ENCODE measurements at places on chromosomes 7 and 10. TPM values are rescaled to one million over a fixed set of nuclear protein-coding genes. Genes with fewer than 3 reads are reported as not detected.

DNA sequence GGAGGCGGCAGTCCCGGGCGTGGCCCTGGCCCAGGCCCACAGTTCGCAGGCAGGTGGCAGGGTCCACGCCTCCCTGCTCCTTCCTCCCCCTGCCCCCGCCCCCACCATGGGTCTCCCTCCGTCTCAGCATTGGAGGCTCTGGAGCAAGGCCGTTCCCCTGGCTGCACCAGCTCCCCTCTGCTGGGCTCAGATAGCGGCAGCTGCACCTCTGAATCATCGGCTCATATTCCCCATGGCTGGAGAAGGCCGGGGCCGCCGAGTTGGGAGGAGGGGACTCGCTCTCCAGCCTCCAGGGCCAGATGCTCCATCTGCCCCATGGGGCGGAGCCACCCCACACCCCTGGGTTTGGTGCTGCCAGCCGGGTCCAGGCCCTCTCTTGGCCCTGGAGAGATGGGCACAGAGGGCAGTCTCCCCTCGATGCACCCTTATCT lies 145.0 kb downstream of the ELFN1 start:
- no peak overlapping the region for H3K4me3 ChIP-seq
- no peak for DNase-seq

The GIMAP8 gene
- 53.3 TPM for total RNA-seq

The GSAP gene
- 29.2 TPM for total RNA-seq

- H3K4me3 ChIP-seq, result peak overlapping the region; percentile 32
- peak; percentile 30 for DNase-seq
- H3K4me1 ChIP-seq, result peaks cover 16% of the 10 kb centered on the region
- peaks cover 3% of the 10 kb centered on the region for H3K36me3 ChIP-seq
Observed at GRCh38 chr10:69327463-69328379, 49.4 kb downstream of the HK1 start.

DNA sequence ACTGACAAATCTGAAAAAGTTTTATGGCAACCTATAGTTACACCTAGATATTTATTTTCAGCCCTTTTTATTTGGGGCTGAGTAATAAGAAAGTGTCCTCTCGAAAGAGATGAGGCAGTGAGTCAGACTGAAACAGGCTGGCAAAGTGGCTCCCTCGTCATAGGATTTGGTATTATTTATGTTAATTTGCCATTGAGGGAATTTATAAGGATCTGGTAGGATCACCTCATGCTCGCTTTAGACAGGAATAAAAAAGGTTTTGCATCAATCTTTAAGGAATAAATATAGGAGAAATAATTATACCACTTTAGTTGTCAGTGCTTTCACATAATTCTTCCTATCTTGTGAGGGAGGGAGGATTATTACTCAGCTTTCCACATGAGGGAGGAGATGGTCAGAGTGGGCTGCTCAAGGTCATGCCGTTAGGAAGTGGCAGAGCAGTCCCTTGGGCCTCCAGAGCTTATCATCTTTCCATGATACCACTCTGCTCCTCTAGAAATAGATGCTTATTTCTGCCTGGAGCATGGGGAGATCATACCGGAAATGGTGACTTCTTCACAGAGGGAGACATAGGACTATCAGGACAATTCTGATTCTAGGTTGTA lies 356.8 kb downstream of the GPR158 start:
- H3K4me3 ChIP-seq, result no peak overlapping the region
- H3K27me3 ChIP-seq, result no peaks in the 10 kb centered on the region
- H3K4me1 ChIP-seq, result no peaks in the 10 kb centered on the region
- no peak for DNase-seq

The PTN gene
- not detected for total RNA-seq

GRCh38 chr10:126187399-126187798 lies 200.9 kb downstream of the ADAM12 start:
- H3K36me3 ChIP-seq, result no peaks in the 10 kb centered on the region
- H3K4me3 ChIP-seq, result no peak overlapping the region
- H3K27me3 ChIP-seq, result no peaks in the 10 kb centered on the region

DNA sequence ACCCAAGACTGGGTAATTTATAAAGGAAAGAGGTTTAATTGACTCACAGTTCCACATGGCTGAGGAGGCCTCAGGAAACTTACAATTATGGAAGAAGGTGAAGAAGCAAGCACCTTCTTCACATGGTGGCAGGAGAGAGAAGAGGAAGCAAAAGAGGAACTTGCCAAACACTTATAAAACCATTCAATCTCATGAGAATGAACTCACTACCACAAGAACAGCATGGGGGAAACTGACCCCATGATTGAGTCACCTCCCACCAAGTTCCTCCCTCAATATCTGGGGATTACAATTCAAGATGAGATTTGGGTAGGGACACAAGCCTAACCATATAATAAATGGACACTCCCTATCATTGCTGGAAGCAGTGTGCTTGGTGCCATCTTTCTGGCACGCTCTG lies 506.3 kb downstream of the CALN1 start:
- no peaks in the 10 kb centered on the region for H3K36me3 ChIP-seq
- H3K27me3 ChIP-seq, result no peaks in the 10 kb centered on the region
- H3K4me1 ChIP-seq, result no peaks in the 10 kb centered on the region
- H3K4me3 ChIP-seq, result no peak overlapping the region

The WDR86 gene
- total RNA-seq, result 0.31 TPM

The CYP3A4 gene
- not detected for total RNA-seq

The CH25H gene
- not detected for total RNA-seq

The PRSS2 gene
- not detected for total RNA-seq

- H3K27me3 ChIP-seq, result no peaks in the 10 kb centered on the region
- no peak overlapping the region for H3K4me3 ChIP-seq
- H3K36me3 ChIP-seq, result no peaks in the 10 kb centered on the region
- DNase-seq, result no peak
Observed at GRCh38 chr7:88357781-88358525, 51.3 kb upstream of the STEAP4 start.

The SEMA4G gene
- 0.88 TPM for total RNA-seq

DNA sequence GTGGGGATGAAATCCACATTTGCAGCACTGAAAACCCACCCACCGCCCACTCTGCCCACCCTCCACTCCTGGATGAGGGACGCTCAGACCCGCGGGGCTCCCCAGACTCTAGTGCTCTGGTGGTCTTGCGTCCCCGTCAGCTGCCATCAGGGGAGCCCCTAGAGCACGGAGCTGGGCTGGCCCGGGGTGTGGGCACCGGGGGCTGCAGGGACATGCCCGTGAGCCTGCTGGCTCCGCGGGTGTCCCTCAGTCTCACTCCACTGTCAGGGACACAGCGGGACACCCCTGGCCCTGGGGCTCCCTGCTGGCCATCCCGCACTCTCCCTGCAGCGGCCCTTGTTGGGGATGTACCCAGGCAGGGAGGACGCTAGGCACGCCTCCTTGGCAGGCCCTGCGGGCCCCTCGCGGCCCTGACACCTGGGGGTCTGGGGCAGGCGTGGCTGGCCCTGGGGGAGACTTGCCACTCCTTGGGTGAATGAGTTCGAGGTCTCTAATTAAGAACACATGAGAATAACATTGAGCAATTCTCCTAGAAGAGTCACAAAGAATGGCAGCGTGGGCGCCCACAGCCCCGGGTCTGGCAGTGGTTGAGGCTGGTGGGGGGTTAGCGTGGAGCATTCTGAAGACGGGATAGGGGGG lies 64.2 kb downstream of the CFAP46 start:
- H3K4me3 ChIP-seq, result no peak overlapping the region
- DNase-seq, result peak; percentile 19
- H3K27ac ChIP-seq, result no peak overlapping the region
- H3K4me1 ChIP-seq, result no peaks in the 10 kb centered on the region
- no peaks in the 10 kb centered on the region for H3K36me3 ChIP-seq

- DNase-seq, result no peak
- no peaks in the 10 kb centered on the region for H3K27me3 ChIP-seq
- peak overlapping the region; percentile 53 for H3K27ac ChIP-seq
- H3K4me1 ChIP-seq, result peaks cover 47% of the 10 kb centered on the region
Observed at GRCh38 chr7:139099172-139099947, 10.2 kb downstream of the ZC3HAV1 start.

DNA sequence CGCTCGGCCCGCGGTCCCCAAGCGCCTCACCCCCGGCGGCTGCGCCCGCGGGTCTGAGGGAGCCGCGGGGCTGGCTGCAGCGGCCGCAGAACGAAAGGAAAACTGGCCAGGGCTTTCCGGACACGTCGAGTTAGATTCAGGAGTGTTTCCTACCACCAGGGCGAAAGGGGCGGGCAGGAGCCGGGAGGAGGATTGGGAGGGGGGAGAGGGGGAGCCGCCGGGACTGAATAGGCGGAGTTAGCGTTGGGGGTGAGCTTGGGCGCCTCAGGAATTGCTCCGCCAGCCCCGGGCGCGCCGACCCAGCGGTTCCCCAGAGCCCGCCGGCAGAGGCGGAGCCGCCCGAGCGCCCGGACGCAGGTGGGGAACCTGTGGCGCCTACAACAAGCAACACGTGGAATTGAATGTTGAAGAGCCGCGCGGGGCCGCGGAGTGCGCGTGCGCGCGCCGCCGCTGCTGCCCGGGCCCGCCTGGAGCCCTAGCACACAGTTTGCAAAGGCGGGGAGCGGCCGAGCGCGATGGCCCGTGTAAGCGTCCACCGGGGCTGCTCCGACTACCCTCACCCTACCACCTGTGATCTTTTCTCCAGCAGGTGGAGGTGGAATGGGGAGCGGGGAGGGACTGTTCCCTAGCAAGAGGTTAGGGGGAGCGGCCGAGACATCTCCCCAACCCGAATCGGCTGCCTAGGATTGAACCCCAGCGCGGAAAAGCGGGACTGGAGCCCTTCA lies at the start of gene CADPS2:
Gene CADPS2, minus strand, starts transcription at position 104 of the 725 bp plus-strand sequence. CDS start 123 bp downstream, outside the sequence.
- H3K27me3 ChIP-seq, result no peaks in the 10 kb centered on the region
- no peaks in the 10 kb centered on the region for H3K4me1 ChIP-seq
- H3K4me3 ChIP-seq, result no peak within 1 kb of the TSS
- H3K27ac ChIP-seq, result no peak within 1 kb of the TSS
- no peaks in the 10 kb centered on the region for H3K36me3 ChIP-seq

GRCh38 chr7:151110941-151111645 lies 24.8 kb downstream of the AGAP3 start:
- no peak overlapping the region for H3K4me3 ChIP-seq
- H3K27me3 ChIP-seq, result peaks cover 4% of the 10 kb centered on the region
- H3K4me1 ChIP-seq, result no peaks in the 10 kb centered on the region
- H3K27ac ChIP-seq, result no peak overlapping the region
- peak; percentile 62 for DNase-seq

- H3K27me3 ChIP-seq, result no peaks in the 10 kb centered on the region
- no peaks in the 10 kb centered on the region for H3K4me1 ChIP-seq
- no peak overlapping the region for H3K27ac ChIP-seq
- H3K36me3 ChIP-seq, result no peaks in the 10 kb centered on the region
Observed at GRCh38 chr10:76454506-76455140, 1023.2 kb downstream of the LRMDA start.

- no peaks in the 10 kb centered on the region for H3K27me3 ChIP-seq
- no peaks in the 10 kb centered on the region for H3K36me3 ChIP-seq
- H3K4me1 ChIP-seq, result no peaks in the 10 kb centered on the region
- no peak for DNase-seq
- H3K27ac ChIP-seq, result no peak overlapping the region
- H3K4me3 ChIP-seq, result no peak overlapping the region
Observed at GRCh38 chr10:104822088-104822487, 181.0 kb downstream of the SORCS3 start.
